SK-N-SH (cell line): ENCODE measurements at places on chromosomes 5 and 9.

DNA sequence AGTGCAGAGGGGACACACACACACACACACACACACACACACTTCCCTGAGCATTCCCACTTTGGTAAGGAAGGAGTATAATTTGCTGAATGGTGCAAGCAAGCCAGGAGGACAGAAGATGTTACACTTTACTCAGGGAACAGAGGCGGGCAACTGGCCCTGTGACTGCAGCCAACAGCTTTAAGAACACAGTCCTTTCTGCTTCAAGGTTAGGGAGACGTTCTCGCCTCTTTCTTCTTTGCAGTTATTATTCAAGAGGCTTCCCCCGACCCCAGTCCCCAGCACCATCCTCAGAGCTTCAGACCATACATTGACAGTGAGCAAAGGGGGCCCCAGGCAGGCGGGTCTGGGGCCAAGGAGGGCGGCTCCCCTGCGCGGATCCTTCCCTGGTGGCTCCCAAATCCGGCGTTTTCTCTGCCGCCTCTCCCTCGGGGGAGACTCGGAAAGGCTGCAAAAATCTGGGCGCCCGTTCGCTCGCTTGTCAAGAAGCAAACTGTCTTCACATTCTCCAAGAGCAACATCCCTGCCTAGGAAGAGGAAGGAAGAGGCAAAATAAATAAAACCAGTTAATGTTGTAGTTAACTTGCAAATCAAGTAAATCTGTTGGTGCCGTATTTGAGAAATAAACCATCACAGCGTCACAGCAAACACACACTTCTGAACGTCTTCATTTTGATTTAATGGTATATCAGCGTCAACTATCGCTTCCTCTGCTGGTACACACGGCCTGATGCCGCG, 3.8 kb upstream of the LHX2 start:
- H3K4me3 ChIP-seq: no peak overlapping the region
- no peaks in the 10 kb centered on the region for H3K36me3 ChIP-seq
- DNase-seq: no peak
- no peaks in the 10 kb centered on the region for H3K4me1 ChIP-seq
- no peak overlapping the region for H3K27ac ChIP-seq

- H3K27ac ChIP-seq: no peak overlapping the region
- H3K36me3 ChIP-seq: no peaks in the 10 kb centered on the region
- no peak for DNase-seq
- H3K4me1 ChIP-seq: no peaks in the 10 kb centered on the region
- no peaks in the 10 kb centered on the region for H3K27me3 ChIP-seq
Observed at GRCh38 chr5:86337667-86338460, 279.9 kb upstream of the COX7C start.

DNA sequence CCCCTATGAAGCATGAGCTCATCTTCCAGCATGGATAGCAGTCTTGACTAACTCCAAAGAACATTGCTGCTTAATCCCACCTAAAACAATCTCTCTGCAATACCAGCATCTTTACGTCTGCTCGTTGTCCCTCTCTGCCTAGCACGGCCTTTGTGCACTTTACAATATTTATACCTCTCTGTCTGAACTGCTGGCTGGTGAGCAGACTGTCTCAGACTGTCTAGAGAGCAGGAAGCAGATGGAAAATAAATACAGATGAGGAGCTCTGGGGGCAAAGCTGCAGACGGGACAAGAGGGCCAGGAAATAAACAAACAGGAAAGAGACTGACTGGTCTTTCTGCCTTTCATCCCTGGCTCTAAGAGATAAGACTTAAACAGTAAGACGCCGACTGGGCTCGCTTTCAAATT, 224.8 kb downstream of the ENC1 start:
- no peak overlapping the region for H3K4me3 ChIP-seq
- H3K27ac ChIP-seq: peak overlapping the region; percentile 85
- DNase-seq: peak; percentile 16
- H3K4me1 ChIP-seq: no peaks in the 10 kb centered on the region
- H3K27me3 ChIP-seq: no peaks in the 10 kb centered on the region

DNA sequence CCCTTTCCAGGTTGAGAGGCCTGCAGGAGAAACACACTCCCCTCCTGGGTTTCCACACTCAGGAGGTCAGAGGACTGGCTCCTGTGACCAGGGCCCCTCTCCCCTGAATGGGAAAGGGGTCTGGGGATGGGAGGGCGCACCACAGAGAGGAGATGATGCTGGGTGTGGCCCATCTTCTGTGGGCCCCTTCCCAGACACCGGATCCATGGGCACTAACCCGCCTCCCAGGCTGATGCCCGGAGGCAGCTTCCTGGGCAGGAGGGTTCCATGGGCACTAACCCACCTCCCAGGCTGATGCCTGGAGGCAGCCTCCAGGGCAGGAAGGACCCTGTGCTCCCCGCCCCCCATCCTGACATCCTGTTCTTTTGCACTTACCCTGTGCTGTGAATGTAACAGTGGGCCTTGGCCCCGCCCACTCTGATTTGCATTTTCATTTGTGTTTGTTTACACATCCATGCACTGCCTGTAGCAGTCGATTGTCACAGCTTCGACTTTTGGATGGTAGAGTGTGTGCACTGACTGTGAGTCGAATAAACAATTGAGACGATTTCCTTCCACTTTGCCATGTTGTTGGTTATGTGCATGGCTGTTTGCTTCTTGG, 9.3 kb upstream of the DOLPP1 start:
- no peak overlapping the region for H3K4me3 ChIP-seq
- no peaks in the 10 kb centered on the region for H3K36me3 ChIP-seq
- no peaks in the 10 kb centered on the region for H3K27me3 ChIP-seq
- H3K27ac ChIP-seq: no peak overlapping the region
- no peaks in the 10 kb centered on the region for H3K4me1 ChIP-seq
- no peak for DNase-seq

- no peaks in the 10 kb centered on the region; the same call in 1 of the 2 replicates for H3K4me1 ChIP-seq
- H3K36me3 ChIP-seq: peaks cover 23% of the 10 kb centered on the region
- no peak overlapping the region for H3K27ac ChIP-seq
Observed at GRCh38 chr9:126399251-126399650, 72.6 kb downstream of the MVB12B start.
